Sigmoid colon (tissue), 7 donors: ENCODE measurements at places on chromosomes 13 and 19.

GRCh38 chr19:37342753-37343152, 28.1 kb upstream of the ZNF527 start:
- no peak for DNase-seq
- H3K4me3 ChIP-seq, result no peak overlapping the region
- H3K36me3 ChIP-seq, result peaks cover 7% of the 10 kb centered on the region

- no peak overlapping the region for H3K4me3 ChIP-seq
- H3K36me3 ChIP-seq, result peaks cover 90% of the 10 kb centered on the region
- H3K27me3 ChIP-seq, result no peaks in the 10 kb centered on the region
- DNase-seq, result no peak
- no peak overlapping the region for H3K27ac ChIP-seq
- H3K4me1 ChIP-seq, result no peaks in the 10 kb centered on the region
These were observed 18.6 kb downstream of the IZUMO4 start for GRCh38 chr19:2115324-2115723.

DNA sequence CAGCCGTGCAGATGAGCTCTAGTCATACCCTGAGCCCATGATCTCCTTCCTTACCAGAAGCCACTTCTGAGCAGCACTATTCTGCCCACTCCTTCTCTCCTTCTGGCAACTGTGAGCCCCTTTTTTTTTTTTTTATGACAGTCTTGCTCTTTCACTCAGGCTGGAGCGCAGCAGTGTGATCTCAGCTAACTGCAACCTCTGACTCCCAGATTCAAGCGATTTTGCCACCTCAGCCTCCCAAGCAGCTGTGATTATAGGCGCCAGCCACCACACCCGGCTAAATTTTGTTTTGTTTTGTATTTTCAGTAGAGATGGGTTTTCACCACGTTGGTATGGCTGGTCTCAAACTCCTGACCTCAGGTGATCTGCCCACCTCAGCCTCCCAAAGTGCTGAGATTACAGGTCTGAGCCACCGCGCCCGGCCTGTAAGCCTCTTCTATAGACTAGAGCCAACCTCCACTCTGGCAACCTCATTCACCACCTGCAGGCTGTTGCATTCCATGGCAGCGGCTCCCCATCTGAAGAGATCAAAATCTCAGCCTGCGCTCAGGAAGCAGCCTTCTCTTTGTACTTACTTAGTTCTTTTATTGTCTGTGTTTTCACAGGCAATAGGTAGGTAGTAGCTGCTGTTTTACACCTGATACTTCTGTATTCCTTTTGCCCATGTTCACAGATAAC, 34.8 kb upstream of the NDFIP2 start:
- DNase-seq, result no peak
- no peak overlapping the region for H3K4me3 ChIP-seq
- H3K4me1 ChIP-seq, result no peaks in the 10 kb centered on the region
- H3K27ac ChIP-seq, result no peak overlapping the region
- H3K27me3 ChIP-seq, result no peaks in the 10 kb centered on the region
- no peaks in the 10 kb centered on the region for H3K36me3 ChIP-seq

DNA sequence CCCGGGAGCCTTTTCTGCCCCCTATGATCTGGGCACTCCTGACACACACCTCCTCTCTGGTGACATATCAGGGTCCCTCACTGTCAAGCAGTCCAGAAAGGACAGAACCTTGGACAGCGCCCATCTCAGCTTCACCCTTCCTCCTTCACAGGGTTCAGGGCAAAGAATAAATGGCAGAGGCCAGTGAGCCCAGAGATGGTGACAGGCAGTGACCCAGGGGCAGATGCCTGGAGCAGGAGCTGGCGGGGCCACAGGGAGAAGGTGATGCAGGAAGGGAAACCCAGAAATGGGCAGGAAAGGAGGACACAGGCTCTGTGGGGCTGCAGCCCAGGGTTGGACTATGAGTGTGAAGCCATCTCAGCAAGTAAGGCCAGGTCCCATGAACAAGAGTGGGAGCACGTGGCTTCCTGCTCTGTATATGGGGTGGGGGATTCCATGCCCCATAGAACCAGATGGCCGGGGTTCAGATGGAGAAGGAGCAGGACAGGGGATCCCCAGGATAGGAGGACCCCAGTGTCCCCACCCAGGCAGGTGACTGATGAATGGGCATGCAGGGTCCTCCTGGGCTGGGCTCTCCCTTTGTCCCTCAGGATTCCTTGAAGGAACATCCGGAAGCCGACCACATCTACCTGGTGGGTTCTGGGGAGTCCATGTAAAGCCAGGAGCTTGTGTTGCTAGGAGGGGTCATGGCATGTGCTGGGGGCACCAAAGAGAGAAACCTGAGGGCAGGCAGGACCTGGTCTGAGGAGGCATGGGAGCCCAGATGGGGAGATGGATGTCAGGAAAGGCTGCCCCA, 8.5 kb upstream of the CEACAM7 start:
- no peak overlapping the region for H3K27ac ChIP-seq
- H3K36me3 ChIP-seq, result no peaks in the 10 kb centered on the region
- no peak overlapping the region for H3K4me3 ChIP-seq
- peaks cover 7% of the 10 kb centered on the region for H3K27me3 ChIP-seq

- H3K36me3 ChIP-seq, result no peaks in the 10 kb centered on the region
- peak; percentile 90 for DNase-seq
- H3K27ac ChIP-seq, result peak overlapping the region; percentile 41
These were observed 21.0 kb downstream of the ZNF114 start for GRCh38 chr19:48290771-48291488.

- H3K4me1 ChIP-seq, result peaks cover 22% of the 10 kb centered on the region
- H3K36me3 ChIP-seq, result no peaks in the 10 kb centered on the region
- H3K27ac ChIP-seq, result peak overlapping the region; percentile 67
- no peaks in the 10 kb centered on the region for H3K27me3 ChIP-seq
- peak overlapping the region; percentile 97 for H3K4me3 ChIP-seq
These were observed 629 bp downstream of the PEPD start for GRCh38 chr19:33520844-33521479.

GRCh38 chr13:27176470-27177410, 5.1 kb upstream of the USP12 start:
- H3K27me3 ChIP-seq, result no peaks in the 10 kb centered on the region
- no peak overlapping the region for H3K27ac ChIP-seq
- no peaks in the 10 kb centered on the region for H3K36me3 ChIP-seq
- DNase-seq, result no peak
- H3K4me1 ChIP-seq, result peaks cover 10% of the 10 kb centered on the region
- no peak overlapping the region for H3K4me3 ChIP-seq

- DNase-seq, result no peak
- H3K4me1 ChIP-seq, result no peaks in the 10 kb centered on the region
- no peaks in the 10 kb centered on the region for H3K27me3 ChIP-seq
- H3K4me3 ChIP-seq, result no peak overlapping the region
- no peak overlapping the region for H3K27ac ChIP-seq
These were observed 952.4 kb downstream of the PCDH17 start for GRCh38 chr13:58583966-58584365.

DNA sequence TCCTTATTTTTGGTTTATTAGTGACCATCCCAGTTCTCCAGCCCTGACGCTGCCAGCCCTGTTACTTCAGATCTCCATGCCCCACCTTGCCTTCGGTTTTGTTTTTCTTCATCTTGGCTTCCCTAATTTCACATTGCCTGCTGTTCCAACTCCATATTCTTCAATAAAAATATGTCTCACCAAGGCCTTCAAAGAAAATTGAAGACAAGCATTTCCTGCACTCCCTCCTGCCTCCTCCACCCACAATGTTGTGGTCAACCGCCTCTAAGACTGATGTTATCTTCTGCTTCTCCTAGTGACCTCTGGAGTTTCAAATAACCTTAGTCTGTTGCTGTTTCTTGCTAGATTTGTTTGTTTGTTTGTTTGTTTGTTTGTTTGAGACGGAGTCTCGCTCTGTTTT, 14.6 kb downstream of the PLD3 start:
- H3K36me3 ChIP-seq, result no peaks in the 10 kb centered on the region
- no peaks in the 10 kb centered on the region for H3K27me3 ChIP-seq
- DNase-seq, result no peak
- peaks cover 15% of the 10 kb centered on the region for H3K4me1 ChIP-seq
- no peak overlapping the region for H3K4me3 ChIP-seq

GRCh38 chr13:49185264-49185663, 34.9 kb upstream of the MLNR start:
- H3K27me3 ChIP-seq, result no peaks in the 10 kb centered on the region
- DNase-seq, result no peak
- no peak overlapping the region for H3K4me3 ChIP-seq
- H3K27ac ChIP-seq, result no peak overlapping the region
- H3K4me1 ChIP-seq, result no peaks in the 10 kb centered on the region

DNA sequence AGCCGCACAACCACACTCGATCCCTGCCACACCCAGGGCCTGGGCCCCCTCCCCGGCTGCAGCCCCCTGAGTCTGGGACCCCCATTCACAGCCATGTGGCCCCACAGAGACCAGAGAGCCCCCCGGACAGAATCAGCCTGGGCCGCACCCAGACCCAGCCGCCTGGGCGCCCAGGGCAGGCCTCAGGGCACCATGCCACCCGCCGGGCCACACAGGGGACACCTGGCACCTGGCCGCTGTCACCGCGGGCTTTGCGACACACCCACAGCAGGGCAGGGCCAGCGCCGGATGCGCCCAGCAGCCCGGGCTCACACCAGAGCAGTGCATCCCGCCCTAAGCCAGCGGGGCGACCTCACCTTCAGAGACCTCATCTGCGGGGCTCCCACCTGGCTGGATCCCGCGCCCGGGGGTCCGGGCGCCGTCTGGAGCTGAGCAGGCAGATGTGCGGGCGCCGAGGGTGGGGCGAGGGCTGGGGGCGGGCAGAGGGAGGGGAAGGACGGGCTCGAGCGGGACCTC, 443 bp downstream of the TBXA2R start:
- H3K27ac ChIP-seq, result peak overlapping the region; percentile 83
- peak overlapping the region; percentile 54 for H3K4me3 ChIP-seq
- peak; percentile 75 for DNase-seq
- peaks cover 2% of the 10 kb centered on the region for H3K36me3 ChIP-seq
- H3K4me1 ChIP-seq, result peaks cover 40% of the 10 kb centered on the region

- H3K4me1 ChIP-seq, result peaks cover 30% of the 10 kb centered on the region
- peak; percentile 77 for DNase-seq
- peak overlapping the region; percentile 97 for H3K27ac ChIP-seq
- H3K36me3 ChIP-seq, result peaks cover 16% of the 10 kb centered on the region
- peak overlapping the region; percentile 88 for H3K4me3 ChIP-seq
- peaks cover 10% of the 10 kb centered on the region for H3K27me3 ChIP-seq
These were observed 588 bp downstream of the DNASE2 start for GRCh38 chr19:12880551-12881171.

DNA sequence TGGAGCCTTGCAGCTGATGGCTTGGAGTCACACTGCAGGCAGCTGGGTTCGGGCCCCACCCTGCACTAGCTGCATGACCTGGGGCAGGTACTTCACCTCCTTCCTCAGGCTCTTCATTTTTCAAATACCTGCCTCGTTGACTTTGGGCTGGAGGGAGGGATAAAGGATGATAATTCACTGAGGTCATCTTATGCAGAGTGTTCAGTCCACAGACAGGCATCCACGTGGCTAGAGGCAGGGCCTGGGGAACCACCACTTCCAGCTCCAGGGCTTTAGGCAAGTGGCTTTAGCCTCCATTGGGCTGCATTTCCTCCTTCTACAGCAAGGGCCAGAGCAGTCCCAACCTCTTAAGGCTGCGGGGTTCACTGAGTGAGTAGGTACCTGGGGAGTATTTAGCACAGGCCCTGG, 84.8 kb downstream of the SIPA1L3 start:
- H3K27me3 ChIP-seq, result no peaks in the 10 kb centered on the region
- no peaks in the 10 kb centered on the region for H3K36me3 ChIP-seq
- DNase-seq, result no peak
- no peaks in the 10 kb centered on the region for H3K4me1 ChIP-seq
- H3K27ac ChIP-seq, result no peak overlapping the region
- no peak overlapping the region for H3K4me3 ChIP-seq

- H3K27ac ChIP-seq, result peak overlapping the region; percentile 82
- peak; percentile 83 for DNase-seq
- no peak overlapping the region for H3K4me3 ChIP-seq
- H3K36me3 ChIP-seq, result peaks cover 30% of the 10 kb centered on the region
- H3K27me3 ChIP-seq, result no peaks in the 10 kb centered on the region
These were observed 122.2 kb downstream of the KDM4B start for GRCh38 chr19:5091018-5091683.

DNA sequence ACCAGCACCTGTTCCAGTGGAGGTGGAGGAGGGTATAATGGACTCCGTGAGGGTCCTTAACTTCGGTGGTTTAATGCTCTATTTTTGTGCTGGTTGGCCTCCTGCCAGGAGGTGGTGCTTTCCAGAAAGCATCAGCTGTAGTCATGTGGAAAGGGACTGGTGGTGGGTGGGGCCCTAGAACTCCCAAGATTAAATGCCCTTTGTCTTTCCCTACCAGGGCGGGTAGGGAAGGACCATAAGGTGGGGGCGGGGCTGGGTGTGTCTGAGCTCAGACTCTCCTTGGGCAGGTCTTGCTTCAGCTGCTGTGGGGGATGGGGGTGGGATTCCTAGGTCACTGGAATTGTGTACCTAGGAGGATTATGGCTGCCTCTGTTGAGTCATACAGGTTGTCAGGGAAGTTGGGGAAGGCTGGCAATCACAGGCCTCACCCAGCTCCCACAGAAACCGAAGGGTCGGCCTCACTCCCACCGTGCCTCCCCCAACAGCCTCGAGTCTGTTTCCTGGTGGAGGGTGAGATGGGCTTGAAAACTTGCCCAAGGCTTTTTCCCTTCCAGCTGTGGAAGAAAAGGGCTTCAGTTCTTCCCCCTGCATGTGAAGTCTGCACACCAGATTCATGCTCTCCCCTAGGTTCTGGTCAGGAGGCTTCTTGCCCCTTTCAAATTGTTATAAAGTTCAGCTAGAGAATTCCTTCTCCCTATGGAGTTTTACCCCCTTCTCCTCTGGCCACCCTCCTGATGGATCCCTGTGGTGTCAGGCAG, 60.3 kb upstream of the CLDN10 start:
- no peaks in the 10 kb centered on the region for H3K4me1 ChIP-seq
- DNase-seq, result no peak
- H3K27me3 ChIP-seq, result no peaks in the 10 kb centered on the region
- H3K27ac ChIP-seq, result no peak overlapping the region

DNA sequence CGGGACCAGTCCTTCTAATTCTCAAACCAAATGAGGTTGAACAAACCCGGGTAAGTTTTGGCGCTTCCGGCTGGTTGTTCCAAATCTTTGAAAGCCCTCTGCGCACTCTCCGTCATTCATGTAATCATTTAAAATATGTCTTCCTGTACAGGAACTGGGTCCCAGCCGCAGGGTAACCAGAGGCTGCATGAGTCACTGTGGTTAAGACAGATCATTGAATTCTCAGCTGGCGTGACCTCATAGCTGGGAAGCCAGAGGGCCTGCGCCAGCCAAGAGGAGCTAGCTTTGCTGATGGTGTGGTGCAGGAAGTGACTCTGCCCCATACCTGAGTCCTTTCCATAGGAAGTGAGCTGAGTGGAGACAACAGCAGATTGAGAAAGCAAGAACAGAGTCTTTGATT, 135.2 kb downstream of the TSHZ3 start:
- peak; percentile 76 for DNase-seq
- no peaks in the 10 kb centered on the region for H3K4me1 ChIP-seq
- no peak overlapping the region for H3K27ac ChIP-seq
- no peaks in the 10 kb centered on the region for H3K27me3 ChIP-seq
- H3K36me3 ChIP-seq, result no peaks in the 10 kb centered on the region

- H3K4me1 ChIP-seq, result peaks cover 12% of the 10 kb centered on the region
- peak overlapping the region; percentile 40 for H3K27ac ChIP-seq
- H3K36me3 ChIP-seq, result no peaks in the 10 kb centered on the region
- H3K27me3 ChIP-seq, result no peaks in the 10 kb centered on the region
- peak; percentile 68 for DNase-seq
These were observed 2.2 kb downstream of the LHFPL6 start for GRCh38 chr13:39600766-39601165.

- H3K4me1 ChIP-seq, result no peaks in the 10 kb centered on the region
- H3K27me3 ChIP-seq, result no peaks in the 10 kb centered on the region
- no peak overlapping the region for H3K4me3 ChIP-seq
- no peak for DNase-seq
These were observed 110.5 kb upstream of the SLITRK1 start for GRCh38 chr13:83992566-83993358.
